ENCODE measurements at places on chromosomes 11 and 22.

DNA sequence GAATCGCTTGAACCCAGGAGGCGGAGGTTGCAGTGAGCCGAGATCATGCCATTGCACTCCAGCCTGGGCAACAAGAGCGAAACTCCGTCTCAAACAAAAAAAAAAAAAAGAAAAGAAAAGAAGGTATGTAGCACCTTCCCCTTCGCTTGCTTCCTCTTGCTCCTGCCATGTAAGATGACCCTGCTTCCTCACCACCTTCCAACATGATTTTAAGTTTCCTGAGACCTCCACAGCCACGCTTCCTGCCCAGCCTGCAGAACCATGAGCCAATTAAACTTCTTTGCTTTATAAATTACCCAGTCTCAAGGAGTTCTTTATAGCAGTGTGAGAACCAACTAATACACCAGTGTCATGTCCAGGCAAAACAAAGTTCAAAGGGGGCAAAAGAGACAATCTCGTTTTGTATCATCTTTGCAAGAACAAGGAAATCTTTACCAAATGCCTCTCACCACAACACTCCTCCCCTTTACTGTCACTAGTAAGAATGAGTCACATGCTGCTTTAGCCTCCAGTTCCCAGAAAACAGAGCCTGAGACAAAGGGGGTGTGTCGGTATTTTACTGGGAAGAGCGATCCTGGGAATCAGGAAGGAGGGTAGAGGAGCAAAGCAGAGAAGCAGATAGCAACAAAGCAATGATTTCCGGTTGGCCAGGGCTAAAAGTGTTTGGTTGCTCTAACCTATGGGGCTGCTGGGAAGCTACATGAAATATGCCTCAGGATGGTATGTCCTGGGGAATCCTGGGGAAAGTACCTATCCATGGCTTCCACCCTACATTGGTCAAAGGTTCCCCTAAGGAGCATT is 10.5 kb upstream of the MCHR1 start:
- DNase-seq = no peak

GRCh38 chr11:31921081-31921480 is 110.0 kb upstream of the PAX6 start:
- no peak for DNase-seq

- DNase-seq = no peak
Observed at GRCh38 chr22:37089434-37089833, 20.1 kb downstream of the TMPRSS6 start.

DNA sequence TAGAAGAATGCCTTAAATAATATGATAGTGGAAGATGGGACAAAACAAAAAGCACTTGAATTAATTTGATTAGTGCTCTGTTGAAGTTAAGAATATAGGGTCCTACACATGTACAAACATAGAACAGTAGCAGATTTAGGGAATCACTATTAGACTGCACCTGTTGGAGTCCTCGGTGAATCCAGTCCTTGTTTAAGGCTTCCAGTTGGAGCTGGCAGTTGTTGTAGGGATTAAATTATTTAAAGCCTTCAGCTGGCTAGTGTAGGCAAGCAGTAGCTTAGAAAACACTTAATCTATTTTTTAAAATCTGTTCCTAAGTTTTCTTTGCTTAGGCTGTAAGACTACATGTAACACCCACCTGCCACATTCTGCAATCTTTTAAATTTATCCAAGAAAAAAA is 24.5 kb upstream of the CSTF3 start:
- no peak for DNase-seq

DNA sequence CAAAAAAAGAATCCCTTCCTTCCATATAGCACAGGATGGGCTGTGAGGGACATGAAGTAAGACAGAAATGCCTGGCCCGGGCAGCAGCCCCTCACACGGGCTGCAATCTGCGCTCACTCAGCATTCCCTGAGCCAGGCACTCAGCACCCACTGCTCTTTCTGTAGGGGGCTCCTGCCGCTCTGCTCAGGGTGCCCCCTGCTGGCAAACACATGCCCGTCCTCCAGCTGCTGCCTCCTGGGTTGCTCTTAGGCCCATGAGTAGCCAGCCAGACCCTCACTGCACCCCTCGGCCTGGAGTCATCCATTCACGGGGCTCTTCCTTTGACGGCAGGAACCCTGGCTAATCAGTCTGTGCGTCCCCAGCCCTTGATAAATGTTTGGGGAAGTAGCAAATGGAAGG is 6.9 kb downstream of the MCAT start:
- DNase-seq = peak; percentile 67

- DNase-seq = no peak
Observed at GRCh38 chr11:23078289-23078971, 218.2 kb upstream of the CCDC179 start.

- no peak for DNase-seq
Observed at GRCh38 chr11:44776551-44777208, 49.9 kb downstream of the TSPAN18 start.

GRCh38 chr11:123145661-123146060 is 49.4 kb downstream of the CLMP start:
- no peak for DNase-seq

DNA sequence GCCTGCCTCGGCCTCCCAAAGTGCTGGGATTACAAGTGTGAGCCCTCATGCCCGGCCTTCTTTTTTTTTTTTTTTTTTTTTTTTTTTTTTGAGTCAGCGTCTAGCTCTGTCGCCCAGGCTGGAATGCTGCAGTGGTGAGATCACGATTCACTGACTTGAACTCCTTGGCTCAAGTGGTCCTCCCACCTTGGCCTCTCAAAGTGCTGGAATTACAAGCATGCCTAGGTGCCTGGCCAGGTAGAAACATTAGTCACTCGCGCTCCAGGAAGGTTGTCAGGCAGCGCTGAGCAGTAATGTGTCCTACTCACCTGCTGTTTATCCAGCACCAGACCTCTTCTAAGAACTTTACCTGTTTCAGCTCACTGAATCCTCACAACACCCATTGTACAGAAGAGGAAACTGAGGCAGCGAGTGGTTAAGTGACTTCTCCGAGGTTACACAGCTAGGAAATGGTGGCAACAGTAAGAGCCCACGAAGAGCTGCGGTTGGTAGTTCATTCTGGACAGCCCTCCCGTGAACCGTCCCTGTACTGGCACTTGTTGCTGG is 496 bp upstream of the CST6 start:
- DNase-seq = no peak

GRCh38 chr11:45096636-45097035 is 49.8 kb upstream of the PRDM11 start:
- DNase-seq = no peak

GRCh38 chr11:121448011-121448410 is 4.1 kb upstream of the SORL1 start:
- no peak for DNase-seq

- DNase-seq = no peak
Observed at GRCh38 chr11:59716051-59716450, 2.4 kb upstream of the OR10V1 start.
